ENCODE measurements at places on chromosomes 3 and 15.

DNA sequence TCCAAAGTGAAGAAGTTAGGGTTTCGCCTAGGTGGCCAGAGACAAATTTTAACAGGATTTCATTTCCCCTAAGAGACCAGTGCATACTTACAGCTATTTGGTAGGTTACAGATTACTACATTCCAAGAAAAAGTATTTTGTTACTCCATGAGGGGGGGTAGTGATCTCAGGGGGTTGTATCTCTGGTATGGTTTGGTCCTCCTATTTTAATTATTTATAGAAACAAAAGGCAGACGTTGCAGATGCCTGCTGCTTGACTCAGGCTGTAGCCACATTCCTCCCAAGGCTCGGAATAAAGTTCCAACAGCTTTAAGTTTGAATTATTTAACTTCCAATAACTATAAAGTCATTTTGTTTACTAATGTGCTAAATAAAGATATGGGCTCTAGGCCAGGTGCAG, 1.3 kb upstream of the TRIM59 start:
- DNase-seq: no peak

- no peak for DNase-seq
Observed at GRCh38 chr15:95972041-95972553, 358.4 kb upstream of the NR2F2 start.

DNA sequence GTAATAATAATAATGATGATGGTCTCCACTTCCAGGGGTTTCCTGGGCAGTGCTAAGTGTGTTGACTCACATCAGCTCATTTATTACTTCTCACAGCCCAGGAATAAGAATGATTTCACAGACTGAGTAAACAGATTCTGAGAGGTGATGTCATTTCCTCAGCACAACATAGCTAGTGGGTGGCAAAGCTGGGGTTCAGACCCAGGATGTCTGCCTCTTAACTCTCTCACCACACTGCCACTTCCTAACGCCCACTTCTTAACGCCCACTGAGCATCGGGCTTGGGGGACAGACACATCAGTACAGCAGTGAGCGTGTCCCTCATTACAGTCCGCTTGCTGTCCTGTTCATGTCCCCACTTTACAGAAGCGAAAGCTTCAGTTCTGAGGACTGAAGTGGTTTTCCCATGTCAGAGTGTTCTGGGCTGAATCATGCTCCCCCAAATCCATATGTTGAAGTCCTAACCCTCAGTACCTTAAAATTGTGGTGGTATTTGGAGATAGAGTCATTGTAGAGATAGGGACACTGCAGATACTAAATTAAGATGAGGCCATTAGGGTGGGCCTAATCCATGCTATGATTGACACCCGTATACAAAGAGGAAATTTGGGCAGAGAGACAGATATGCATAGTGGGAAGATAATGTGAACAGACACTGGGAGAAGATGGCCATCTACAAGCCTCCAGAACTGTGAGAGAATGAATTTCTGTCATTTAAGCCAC, 68.0 kb downstream of the ATP2B2 start:
- peak; percentile 65 for DNase-seq

- DNase-seq: no peak
Observed at GRCh38 chr3:148642616-148643015, 55.1 kb upstream of the AGTR1 start.

- no peak for DNase-seq
Observed at GRCh38 chr3:59136081-59136480, 86.3 kb upstream of the CFAP20DC start.

- DNase-seq: no peak
Observed at GRCh38 chr3:128329491-128330213, 137.0 kb downstream of the DNAJB8 start.

- no peak for DNase-seq
Observed at GRCh38 chr3:31810991-31811433, 170.1 kb downstream of the OSBPL10 start.

DNA sequence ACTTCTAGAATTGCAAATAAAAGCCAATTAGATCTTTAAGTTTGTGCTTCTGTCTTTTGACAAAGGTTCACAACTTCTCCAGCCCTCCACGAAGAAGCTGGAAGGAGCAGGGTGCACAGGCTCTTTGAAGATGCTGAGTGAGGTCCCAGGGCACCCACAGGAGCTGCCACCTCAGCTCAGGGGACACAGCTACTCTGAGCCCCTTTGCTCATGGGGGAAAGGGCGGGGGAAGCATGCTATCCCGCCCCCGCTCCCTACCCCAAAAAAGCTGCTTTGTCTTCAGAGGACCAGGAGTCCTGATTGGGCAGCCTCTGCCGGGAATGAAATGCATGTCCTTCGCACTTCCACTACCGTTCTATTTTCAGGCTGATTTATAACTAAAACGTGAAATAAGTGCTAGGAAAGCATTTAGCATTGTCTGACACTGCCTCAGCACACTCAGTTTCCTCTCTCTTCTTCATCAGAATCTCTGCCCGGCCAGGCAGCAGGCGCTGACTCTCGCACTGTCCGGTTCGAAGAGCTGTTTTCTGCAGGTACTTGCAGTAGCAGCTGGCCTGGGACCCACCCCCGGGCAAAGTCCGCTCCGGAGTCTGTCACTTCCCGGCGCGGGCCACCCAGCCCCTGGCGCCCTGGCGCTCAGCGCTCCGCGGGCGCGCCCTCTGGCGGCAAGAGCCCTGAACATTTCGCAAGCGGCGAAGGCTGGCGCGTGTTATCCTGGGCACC, 45.5 kb upstream of the KLHL25 start:
- peak; percentile 84 for DNase-seq

GRCh38 chr3:138781012-138781470, 53.7 kb downstream of the PIK3CB start:
- peak; percentile 9 for DNase-seq

- no peak for DNase-seq
Observed at GRCh38 chr3:184082034-184082433, 14.8 kb upstream of the HTR3E start.

GRCh38 chr3:105906345-105906744, 37.5 kb upstream of the CBLB start:
- DNase-seq: no peak

DNA sequence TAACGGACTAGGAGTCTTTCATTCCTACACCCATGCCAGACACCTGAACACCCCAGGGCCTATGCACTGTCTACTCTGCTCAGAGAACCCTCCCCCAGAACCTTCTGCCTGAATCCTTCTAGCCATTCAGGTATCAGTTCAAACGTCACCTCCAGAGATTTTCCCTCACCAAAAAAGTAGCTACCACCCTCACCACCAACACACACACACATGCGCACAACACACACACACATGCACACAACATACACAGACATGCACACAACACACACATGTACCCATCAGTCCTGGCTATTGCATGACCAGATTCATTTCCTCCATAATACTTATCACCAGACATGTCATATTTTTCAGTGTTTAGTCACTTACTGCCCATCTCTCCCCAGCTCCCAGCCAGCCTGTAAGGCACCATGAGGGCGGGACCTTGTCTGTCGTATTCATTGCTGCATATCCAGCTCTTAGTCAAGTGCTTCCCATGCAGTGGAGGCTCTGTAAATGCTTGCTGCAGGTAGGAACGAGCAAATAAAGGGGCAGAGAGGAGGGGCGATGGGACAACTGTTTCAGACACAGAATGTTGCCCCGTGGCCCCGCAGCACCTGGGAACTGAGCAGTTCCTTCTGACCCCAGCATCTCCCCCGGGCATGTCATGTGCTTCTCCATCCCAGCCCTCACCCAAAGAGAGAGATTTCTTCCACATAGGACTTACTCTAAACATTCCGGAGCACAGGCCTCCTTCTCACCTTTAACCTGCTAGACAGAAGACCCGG, 29.2 kb downstream of the XXYLT1 start:
- peak; percentile 11 for DNase-seq

DNA sequence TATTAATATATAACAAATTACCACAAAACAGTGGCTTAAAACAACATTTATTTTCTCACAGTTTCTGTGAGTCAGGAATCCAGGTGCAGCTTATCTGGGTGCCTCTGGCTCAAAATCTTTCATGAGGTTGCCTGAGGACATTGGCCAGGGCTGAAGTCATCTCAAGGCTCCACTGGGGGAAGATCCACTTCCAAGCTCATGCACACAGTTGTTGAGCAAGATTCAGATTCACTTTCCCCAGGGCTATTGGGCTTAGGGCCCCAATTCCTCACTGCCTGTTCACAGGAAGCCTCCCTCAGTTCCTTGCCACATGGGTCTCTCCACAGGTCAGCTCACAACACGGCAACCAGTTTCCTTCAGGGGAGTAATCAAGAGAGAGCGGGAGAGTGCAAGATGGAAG, 35.0 kb downstream of the RFTN1 start:
- no peak for DNase-seq

All from stimulated activated CD4-positive, alpha-beta T cell treated with anti-CD3 and anti-CD28 coated beads, Interleukin-2, amount 100 ng/mL, for 24 hours (primary cell).